Panc1 (cell line): ENCODE measurements at places on chromosomes 2 and 18. TPM values are rescaled to one million over a fixed set of nuclear protein-coding genes. Genes with fewer than 3 reads are reported as not detected.

ANKRD30B gene
- total RNA-seq, result not detected

DNA sequence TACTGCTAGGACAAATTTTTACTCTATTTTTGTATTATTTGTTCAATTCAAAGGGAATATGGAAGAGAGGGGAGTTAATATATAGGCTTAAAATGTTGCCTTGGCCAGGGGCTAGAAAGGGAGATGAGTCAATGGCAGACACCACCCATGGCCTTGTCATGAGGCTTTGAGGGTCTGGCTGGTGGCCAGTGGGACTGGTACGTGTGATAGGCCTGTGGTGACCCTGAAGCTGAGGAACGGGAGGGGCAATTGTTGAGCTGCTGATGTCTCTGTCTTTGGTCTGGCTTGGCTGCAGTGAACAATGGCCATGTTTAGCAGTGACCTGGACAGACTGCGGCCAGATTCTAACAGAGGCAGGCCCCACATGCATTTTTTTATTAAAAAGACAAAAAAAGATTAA, 18.5 kb downstream of the GKN1 start:
- H3K4me1 ChIP-seq, result no peaks in the 10 kb centered on the region
- H3K4me3 ChIP-seq, result no peak overlapping the region
- H3K27me3 ChIP-seq, result no peaks in the 10 kb centered on the region
- DNase-seq, result no peak
- no peaks in the 10 kb centered on the region for H3K36me3 ChIP-seq
- H3K27ac ChIP-seq, result no peak overlapping the region

CNDP2 gene
- 310 TPM for total RNA-seq

HOXD1 gene
- 0.18 TPM for total RNA-seq

SMCHD1 gene
- total RNA-seq, result 40.9 TPM

CCDC74B gene
- total RNA-seq, result 9.8 TPM

DNA sequence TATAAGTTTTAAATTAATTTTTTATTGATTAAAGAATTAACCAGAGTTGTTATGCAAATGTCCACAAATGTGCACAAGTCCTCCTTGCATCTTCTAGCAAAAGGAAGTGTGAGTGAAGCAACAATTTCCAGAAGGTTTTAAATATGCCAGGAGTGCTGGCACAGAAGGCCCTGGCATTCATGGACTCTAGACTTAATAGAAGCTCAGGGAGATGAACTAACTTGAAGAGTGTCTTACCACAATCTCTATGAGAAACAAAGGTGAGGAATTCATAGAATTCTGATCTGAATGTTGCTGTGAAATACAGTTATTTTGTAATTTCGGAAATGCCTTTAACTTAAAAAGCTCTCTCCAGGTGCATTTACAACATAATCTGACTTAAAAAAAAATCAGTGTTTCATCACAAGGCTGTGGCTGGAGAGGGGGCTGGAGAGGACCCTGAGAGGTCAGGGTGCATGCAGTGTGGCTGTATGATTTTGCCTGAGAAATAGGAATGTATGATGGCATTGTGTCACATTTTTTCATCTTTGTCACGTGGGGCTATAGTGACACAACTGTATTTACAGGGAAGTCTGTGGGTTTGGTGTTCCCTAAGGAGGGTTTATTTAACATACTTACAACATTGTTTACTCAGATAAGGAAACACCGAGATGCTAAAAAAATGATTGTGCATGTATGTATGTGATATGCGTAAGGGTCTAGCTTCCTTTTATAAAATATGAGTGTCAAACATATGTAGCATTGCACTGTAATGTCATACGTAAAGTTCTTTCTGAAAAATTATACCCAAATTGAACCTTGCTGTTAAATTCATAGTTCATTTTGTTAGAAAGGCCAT, 66.2 kb downstream of the MAP4K4 start:
- H3K36me3 ChIP-seq, result no peaks in the 10 kb centered on the region
- no peaks in the 10 kb centered on the region for H3K27me3 ChIP-seq
- no peak overlapping the region; the same call in 1 of the 2 replicates for H3K27ac ChIP-seq
- peaks cover 50% of the 10 kb centered on the region for H3K4me1 ChIP-seq

GRCh38 chr2:135965756-135966155, 19.7 kb downstream of the DARS1 start:
- no peak overlapping the region for H3K27ac ChIP-seq
- DNase-seq, result no peak
- H3K27me3 ChIP-seq, result no peaks in the 10 kb centered on the region
- H3K4me3 ChIP-seq, result no peak overlapping the region

PID1 gene
- 2.9 TPM for total RNA-seq

DNA sequence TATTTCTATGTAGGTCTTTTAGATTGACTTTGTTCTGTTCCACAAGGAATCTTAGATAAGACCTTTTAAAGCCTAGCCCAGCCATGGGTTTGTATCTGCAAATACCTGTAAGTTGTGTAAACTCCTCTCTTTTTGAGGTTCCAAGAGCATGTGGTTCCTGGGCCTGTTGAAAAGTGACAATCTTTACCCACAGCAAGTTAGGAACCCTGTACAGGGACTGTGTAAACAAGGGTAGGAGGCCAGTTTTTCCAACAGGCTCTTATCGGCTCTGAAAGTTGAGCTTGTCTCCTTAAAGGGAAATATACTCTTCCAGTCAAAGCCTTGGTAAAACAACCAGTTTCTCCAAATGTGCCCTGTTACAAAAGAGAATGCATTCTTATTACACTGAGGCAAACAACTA, 15.3 kb upstream of the ASXL3 start:
- DNase-seq, result no peak
- H3K27ac ChIP-seq, result no peak overlapping the region
- H3K4me3 ChIP-seq, result no peak overlapping the region
- no peaks in the 10 kb centered on the region for H3K27me3 ChIP-seq
